Activated T-cell treated with anti-CD3 and anti-CD28 coated beads, Interleukin-2, amount 50 U/mL, for 72 hours (primary cell): ENCODE measurements at places on chromosomes 6 and 20.

DNA sequence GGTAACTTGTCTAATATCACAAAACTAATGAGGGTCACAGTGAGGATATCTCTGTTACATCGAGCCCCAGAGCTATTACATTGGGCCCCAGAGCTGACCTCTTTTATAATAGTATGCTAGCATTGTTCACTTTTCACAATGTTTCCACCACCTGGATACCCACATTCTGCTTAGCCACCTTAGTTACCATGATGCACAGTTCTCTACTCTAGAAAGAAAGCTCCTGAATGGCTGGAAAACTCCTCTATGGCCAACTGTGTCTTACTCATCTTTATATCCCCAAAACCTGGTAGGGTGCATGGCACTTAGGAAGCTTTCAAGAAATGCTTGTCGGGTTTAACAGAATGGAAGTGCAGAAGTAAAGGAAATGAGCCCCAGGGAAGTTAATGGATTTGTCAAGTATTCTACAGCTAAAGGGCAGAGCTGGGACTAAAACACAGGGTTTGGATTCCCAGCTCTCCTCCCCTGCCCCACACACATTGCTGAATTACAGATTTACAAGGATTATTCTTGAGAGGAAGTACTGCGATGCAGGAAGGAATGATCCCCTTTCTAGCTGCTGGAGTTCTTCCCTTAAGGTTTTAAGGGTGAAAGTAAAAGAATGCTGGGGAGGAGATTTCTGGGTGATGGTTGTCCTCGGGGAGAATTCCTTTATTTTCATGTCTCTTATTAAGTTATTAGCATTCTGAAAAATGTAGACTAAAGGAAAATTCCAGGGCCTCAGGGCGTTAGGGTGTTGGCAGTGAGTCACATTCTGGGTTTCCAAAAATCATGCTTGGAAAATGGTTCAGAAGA lies 16.1 kb upstream of the HINT3 start:
- no peak for DNase-seq

- no peak for DNase-seq
Measured at GRCh38 chr20:64113796-64114355, 6.5 kb upstream of the NPBWR2 start.

DNA sequence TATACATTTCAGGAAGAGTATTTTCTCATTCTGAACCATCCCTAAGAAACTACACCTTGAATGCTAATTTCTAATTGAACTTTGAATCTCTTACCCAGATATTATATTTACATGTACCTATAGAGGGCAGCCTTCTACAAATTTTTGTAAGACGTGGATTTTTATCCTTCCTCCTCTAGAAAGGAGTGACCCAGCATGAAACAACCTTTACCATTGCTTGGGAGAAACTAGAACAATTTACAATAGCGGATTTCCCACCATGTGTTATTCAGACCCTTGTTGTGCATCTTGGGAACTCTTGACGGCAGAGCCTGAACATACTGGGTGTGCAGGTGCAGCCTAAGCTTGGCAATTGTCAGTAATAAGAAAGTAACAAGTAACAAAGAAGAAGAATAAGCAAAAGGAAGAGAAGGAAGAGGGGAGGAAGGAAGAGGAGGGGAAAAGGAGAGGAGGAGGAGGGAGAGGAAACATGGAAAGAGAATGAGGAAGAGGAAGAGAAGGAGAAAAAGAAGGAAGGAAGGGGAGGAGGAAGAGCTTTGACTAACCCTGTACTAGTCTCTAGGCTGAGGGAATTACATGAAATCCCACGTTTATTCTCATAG lies 10.8 kb upstream of the TAAR1 start:
- no peak for DNase-seq

DNA sequence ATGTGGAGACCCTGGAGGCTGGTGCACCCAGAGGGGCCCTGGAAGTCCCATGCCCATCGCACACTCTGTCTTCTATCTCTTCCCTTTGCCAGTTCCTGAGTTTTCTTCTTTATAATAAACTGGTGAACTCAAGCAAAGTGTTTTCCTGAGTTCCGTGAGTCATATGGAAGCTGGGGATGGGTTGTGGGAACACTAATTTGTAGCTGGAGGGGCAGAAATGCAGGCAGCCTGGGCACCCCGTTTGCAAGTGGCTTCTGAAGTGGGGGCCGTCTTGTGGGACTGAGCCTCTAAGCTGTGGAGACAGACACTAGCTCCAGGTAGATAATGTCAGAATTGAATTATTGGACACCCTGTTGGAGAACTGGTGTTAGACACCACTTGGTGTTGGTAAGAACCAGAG lies 3.2 kb upstream of the PPP1R3G start:
- DNase-seq: no peak
